Stimulated activated naive CD4-positive, alpha-beta T cell treated with Interleukin-2 at 50 U/mL for 16 hours (primary cell): ENCODE measurements at places on chromosomes 7 and 10.
A peak's percentile ranks its signal among the peaks of the same experiment; 100 is the strongest.

DNA sequence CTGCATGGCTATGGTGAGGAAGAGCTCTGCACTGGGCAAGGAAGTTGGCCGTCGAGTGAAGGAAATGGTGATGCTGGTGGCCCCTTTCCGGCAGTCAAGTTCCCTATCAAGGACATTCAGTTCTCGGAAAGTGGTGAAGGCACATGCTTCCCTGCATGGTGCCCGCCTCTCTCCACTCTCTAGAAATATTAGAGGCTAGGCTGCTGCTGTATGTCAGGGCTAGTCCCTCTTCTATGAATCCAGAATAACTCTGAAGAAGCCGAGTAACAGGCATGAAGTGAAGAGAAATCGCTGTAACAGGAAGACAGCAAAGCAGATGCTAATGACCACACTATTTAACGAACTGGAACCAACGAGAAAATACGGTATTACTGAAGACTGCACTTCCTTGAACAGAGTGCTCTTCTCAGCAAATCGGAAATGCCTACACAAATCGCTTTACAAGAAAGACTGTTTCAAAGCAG lies 5.4 kb downstream of the IDI1 start:
- no peak for DNase-seq

GRCh38 chr7:54992871-54993475 lies 25.8 kb upstream of the EGFR start:
- no peak for DNase-seq

GRCh38 chr7:41887416-41887815 lies 184.5 kb upstream of the INHBA start:
- DNase-seq: no peak

- no peak for DNase-seq
These were observed 11.6 kb downstream of the FRG2B start for GRCh38 chr10:133614830-133615580.

DNA sequence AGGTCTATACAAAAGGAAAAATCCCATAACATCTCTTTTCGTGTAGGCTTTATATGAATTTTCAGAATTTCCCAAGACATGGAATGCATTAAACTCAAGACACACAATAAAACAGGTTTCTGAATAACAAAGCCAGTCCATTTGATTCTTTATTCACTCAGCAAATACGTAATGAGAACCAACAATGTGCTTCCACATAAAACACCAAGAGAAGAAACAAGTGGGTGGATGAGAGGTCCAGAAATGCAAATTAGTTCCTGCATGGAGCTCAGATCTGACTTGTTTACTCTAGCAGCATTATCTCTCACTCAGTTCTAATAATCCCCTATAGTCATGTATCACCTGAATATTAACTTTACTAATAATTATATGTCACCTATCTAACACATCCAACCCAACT lies 249.5 kb downstream of the LRRTM3 start:
- DNase-seq: no peak

- no peak for DNase-seq
These were observed 10.7 kb downstream of the ATOH7 start for GRCh38 chr10:68221196-68221595.

- DNase-seq: no peak
These were observed 147.2 kb downstream of the MAPK8 start for GRCh38 chr10:48453451-48454301.

- no peak for DNase-seq
These were observed 12.0 kb upstream of the CRHR2 start for GRCh38 chr7:30694218-30694745.

- no peak for DNase-seq
These were observed 1.6 kb upstream of the KNDC1 start for GRCh38 chr10:133158437-133158755.

- DNase-seq: no peak
These were observed 40.3 kb downstream of the FAM53B start for GRCh38 chr10:124703778-124704427.

- no peak for DNase-seq
These were observed 6.8 kb downstream of the ORAI2 start for GRCh38 chr7:102439963-102440795.

DNA sequence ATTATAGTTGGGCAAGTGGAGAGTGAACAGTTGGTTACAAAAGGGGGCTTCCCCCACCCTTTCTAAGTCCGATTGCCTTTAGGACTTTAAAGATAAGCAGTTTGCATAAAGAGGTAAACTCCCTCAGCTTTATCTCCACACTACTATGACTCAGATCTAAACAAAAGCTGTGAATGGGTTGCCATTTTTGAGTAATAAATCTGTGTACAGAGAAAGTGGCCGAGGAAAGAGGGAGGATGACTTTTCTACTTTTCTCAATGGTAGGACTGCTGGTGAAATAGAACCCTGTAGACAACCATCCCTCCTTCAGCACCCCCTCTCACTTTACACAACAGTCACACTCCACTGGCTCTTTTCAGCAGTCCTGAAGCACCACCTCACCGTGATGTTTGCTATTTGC lies 71.2 kb downstream of the DNMBP start:
- no peak for DNase-seq

- DNase-seq: no peak
These were observed 27.3 kb downstream of the SGMS1 start for GRCh38 chr10:50596456-50596855.

GRCh38 chr7:65325793-65326432 lies 47.7 kb upstream of the ZNF92 start:
- no peak for DNase-seq

GRCh38 chr7:85292908-85293576 lies 106.2 kb upstream of the SEMA3D start:
- no peak for DNase-seq

GRCh38 chr10:24415455-24416125 lies 206.7 kb downstream of the KIAA1217 start:
- no peak for DNase-seq

DNA sequence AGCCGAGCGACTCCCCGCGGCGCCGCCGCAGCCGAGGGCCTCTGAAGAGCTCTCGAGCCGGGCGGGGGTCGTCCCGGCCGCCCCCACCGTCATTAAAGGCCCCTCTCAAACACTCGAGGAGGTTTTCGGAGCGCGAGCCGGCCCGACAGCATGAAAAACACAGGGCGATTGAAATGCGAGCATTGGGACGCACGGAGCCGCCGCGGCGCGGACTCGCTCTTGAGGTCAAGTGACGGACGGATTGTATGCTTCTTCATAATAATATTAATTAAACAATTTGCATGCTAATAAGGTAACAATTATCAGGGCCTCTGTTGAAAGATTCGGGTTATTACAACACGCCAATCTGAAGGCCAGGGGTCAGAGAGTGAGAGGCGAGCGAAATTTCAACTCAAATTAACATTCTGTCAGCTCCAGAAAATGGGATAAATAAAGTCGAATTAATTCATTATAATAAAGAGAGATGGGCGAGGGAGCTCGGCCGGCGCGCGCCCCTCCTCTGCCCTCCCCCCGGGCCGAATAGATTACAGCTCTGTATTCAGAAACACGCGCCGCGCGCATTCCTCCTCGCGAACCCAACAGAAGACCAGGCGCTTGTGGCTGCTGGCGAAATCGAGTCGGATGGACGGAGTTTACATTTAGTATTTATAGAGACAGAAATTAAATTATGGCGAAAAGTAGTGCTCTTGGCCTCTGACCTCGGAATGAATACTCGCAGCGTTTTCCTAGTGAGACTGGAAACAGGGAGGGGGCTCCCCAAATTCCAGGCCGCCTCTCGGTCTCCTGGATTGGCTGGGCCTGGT lies 2.1 kb upstream of the UNCX start:
- no peak for DNase-seq

DNA sequence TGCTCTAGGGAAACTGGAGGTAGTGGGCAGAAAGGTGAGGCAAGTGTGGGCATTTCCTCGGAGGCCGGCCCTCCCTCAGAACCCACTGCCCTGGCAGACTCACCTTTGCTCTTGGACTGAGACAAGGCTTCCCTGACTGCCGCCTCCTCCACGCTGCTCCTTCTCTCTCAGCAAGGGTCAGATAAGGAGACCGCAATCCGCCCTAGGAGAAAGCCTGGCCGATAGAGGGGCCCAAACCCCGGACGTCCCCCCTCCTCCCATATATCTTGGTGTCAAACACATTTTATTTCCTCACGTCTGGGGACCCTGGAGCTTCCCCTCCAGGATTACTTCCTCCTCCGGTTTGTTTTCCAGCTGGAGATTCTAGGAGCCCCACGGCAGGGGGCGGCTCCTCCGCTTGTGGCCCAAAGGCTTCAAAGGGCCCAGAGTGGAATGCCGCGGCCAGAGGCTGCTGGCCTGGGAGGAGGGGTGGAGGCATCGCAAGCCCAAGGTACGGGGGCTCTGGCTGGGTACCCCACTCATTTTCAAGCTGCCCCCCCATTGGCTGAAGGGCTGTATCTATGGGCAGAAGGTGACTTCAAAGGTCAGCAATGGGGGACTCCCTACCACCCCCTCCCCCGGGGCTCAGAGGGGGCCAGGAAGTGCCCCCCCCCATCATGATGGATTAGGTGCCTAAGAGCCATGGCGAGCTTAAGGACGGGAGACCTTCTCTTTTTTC lies 31.7 kb upstream of the LBX1 start:
- no peak for DNase-seq

DNA sequence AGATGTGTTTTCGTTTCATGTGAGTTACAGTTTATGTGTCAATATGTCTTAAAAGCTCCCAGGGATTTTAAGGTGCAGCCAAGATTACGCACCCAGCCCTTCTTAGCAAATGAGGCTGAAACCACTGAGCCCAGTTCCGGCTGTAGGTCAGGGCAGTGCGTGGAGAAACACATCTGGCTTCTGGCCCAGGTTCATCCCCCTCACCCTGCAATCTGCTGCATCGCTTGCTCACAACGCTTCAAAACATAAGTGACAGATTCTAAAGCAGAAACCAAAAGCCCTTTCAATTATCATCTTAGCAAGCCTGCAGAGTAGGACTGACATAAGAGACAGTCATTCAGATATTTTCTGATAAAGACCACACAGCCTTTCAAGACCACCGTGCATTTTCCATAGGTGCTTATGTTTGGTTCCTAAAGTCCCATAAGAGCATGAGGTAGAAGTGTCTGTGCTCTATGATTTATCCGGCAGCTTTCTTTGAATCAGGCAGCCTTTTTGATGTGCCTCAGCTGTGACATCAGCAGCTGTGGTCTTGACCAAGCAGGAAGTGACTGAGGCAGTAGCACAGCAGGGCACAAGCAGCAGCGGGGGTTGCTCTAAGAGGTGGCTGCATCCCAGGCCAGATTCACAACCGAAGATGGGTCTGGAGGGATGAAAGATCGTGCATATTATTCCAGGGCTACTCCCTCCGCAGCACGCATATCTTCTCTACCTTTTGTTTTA lies 72.1 kb upstream of the LYZL2 start:
- peak; percentile 80 for DNase-seq

DNA sequence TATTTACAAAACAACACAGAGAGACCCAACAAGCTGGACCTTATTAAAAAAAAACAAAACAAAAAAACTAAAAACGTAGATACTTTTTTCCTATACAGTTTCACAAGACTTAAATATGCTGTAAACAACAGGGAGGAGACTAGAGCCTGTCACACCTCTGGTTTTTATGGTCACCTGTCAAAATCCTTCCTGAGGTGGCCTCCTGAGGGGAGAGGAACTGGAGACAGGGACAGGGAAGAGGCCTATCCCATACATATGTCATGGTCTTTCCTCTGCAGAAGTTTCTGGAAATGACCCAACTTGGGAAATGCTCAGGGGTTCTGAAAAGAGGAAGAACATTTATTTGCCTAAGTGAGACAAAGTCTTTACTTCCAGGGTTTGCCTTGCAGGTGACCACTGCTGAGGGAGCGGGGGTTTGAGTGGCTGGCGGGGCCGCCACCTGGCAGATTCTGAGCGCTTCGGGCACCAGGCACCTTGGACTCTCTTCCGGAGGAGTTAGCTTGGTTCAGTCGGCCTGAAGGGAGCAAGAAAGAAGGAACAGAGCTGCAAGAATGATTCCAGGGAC lies 18.3 kb downstream of the CPA1 start:
- no peak for DNase-seq

GRCh38 chr10:104734433-104734832 lies 93.3 kb downstream of the SORCS3 start:
- no peak for DNase-seq

DNA sequence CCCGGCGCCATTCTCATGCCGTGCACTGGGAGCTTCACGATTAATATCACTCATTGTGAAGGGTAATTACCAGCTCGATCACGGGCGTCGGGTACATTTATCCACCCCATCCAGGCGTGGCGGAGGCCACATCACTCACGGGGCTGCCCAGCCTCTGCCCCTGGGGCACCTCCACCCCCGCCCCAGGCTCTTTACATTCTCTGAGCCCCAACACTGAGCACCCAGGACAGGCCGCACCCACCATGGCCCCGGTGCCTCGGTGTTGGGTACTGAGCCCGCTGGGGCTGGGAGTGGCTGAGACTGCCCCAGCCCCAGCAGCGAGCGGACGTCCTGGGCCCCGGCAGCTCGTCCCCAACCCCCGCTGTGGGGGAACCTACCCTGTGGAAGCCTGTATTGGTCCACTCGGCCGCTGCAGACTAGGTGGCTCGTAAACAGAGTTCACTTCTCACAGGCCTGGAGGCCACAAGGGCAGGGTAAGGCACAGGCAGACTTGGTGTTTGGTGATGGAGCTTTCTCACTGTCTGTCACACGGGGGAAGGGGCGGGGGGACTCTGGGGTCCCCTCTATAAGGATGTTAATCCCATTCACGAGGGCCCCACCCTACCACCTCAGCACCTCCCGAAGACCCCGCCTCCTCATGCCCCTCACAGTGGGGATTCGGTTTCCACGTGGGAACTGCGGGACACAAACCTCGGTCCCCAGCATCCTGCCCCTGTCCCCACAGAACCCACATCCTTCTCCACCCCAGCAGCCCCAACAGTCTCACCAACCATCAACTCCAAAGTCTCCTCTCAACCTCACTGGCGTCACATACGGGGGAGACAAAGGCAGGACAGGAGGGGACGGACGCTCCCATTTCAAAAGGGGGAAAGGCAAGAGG lies 184.1 kb downstream of the ELFN1 start:
- no peak for DNase-seq

GRCh38 chr10:88200312-88201032 lies 337.0 kb downstream of the PTEN start:
- no peak for DNase-seq

DNA sequence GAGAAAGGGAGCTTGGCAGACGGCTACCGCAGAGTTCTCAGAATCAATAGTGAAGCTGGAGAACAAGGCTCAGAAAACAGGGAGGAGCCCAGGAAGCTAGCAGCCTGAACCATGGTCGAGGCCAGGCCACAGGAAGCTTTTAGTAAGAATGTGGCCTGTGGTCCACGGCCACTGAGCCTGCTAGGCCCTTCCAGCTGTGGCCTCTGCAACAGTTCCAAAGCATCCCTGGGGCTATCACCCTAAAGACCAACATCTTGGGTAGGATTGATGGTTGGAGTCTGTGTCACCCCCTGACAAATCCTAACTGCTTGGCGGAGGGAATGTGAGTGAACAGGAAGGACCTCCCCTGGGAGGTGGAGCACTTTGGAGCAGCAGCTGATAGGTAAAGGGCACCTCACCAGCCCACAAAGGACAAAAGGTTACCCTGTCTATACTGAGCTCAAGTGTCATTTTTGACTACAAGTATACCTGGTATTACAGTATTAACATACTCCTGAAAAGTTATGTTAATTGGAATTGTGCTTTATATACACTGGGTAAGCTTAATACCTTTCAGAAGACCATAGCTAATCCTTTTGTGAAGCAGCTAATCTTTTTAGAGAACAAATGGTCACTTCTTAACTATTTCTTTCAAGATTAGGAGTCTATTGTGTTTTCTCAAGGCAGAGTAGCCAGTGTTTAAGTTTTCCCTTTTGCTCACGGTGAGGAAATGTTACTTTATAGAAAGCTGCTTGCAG lies 18.7 kb downstream of the PTPRE start:
- DNase-seq: no peak

GRCh38 chr7:142196066-142196840 lies 61.6 kb downstream of the PRSS58 start:
- DNase-seq: no peak
